Left ventricle myocardium superior (tissue), 1 donor: ENCODE measurements at places on chromosomes 12 and 14. TPM values are rescaled to one million over a fixed set of nuclear protein-coding genes. Genes with fewer than 3 reads are reported as not detected.

GRCh38 chr14:95174184-95174792, 17.0 kb upstream of the DICER1 start:
- no peak for DNase-seq

Gene LYZ
- 51.1 TPM for total RNA-seq

Gene HOTAIR
- not detected for total RNA-seq

Gene ARHGDIB
- total RNA-seq = 56.0 TPM

Gene VASH1
- total RNA-seq = 14.0 TPM

DNA sequence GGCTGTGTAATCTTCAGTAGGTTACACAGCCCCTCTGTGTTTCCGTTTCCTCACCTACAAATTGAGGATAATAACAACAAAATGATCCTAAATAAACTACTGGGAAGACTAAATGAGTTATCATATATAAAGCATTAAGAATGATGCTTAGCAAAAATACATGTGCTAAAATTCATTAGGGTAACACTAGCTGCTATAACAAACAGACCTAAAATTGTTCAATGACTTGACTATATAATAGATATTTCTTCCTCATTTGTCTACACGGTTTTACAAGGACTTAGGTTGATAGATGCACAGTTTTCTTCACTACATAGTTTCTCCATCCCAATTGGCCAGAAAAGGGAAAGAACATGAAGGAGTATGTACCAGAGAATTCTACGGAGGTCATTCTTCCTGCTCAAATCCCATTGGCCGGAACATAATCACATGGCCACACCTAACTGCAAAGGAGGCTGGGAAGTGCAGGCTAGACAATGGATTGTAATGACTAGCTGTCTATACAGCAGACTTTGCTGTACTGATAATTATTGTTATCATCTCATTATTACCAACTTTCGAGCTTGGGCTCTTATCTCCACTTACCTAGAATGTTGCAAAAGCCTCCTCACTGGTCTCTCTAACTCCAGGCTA, 223.5 kb upstream of the NUDT4 start:
- no peak for DNase-seq

DNA sequence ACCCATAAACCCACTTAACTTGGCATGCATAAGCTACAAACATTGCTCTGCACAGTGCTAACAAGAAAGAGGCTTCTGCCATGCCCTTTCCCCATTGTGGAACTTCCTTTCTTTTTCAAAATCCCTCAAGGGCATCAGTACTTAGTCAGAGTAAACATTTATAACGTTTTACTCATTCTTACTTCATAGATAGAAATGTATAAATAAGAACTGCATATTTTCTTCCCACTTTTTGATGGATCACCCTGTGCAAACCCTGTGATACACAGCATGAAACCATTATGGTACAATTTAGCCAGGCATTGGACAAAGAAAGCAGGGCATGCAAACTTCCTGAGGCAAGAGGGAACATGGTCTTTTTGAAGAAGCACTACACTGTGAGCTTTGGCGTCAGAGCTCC, 113.8 kb upstream of the FOXG1 start:
- no peak for DNase-seq

- DNase-seq = peak; percentile 89
These were observed at the start of gene AP1G2 for GRCh38 chr14:23567186-23568020. AP1G2 (minus strand) TSS chr14:23567791; CDS start chr14:23567314, 477 bp downstream.

DNA sequence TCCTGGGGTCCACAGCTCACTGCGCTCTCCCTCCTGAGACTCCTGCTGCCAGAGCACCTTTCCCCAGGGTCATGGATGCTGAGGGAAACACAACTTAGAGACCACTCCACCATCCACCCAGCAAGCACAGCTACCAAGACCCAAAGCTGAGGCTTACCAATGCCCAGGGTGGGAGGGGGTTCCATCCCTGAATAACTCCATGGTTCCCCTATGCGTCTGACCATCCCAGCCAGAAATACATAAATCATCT, 36.3 kb downstream of the DAD1 start:
- DNase-seq = no peak

Gene CEBPE
- not detected for total RNA-seq
